ENCODE measurements at places on chromosomes 16 and 17.
A peak's percentile ranks its signal among the peaks of the same experiment; 100 is the strongest.

DNA sequence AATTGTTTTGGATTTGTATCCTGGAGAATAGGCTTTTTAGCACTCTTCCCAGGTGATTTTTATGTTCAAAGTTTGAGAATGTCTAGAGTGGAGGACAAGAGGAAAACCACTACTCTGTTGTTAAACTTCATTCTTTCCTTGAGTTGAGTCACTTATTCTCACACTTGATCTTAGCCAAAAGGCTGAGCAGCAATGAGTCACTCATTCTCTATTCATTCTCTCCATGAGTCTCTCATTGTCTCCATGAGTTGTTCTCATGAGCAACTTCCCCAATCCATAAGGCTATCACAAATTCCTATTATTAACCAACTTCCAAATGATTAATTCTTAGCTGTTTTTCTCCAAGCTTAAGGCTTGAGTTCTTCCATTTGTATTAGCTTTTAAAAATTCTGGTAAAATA lies 1393.3 kb downstream of the CDH8 start:
- no peak for DNase-seq

GRCh38 chr17:2090210-2090641 lies 35.3 kb downstream of the HIC1 start:
- no peak for DNase-seq

- no peak for DNase-seq
Measured at GRCh38 chr16:10741844-10742243, 1.8 kb upstream of the NUBP1 start.

DNA sequence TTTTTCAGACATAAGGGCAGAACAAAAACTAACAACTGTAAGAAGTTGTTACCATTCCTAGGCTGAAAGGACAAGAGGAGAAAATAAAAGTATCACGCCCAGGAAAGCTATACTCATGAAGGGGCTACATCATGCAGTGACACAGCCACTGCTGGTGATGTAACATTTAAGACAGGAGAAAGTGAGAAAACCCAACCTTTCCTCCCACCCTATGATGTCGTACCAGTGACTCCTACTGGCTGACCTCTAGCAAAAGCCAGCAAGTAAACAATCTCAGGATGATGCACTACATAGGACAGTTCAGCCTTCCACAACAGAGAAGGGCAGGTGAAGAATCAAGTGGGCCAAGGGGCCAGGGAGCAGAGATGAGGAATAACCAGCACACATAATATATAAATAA lies 14.0 kb upstream of the OR1E2 start:
- peak; percentile 2 for DNase-seq

GRCh38 chr16:72928090-72928981 lies 119.6 kb downstream of the ZFHX3 start:
- no peak for DNase-seq

GRCh38 chr16:6204945-6205344 lies 1107.3 kb upstream of the EEF2KMT start:
- no peak for DNase-seq

- DNase-seq, result no peak
Measured at GRCh38 chr16:35365675-35366074, 1906.3 kb downstream of the TP53TG3F start.

- peak; percentile 44 for DNase-seq
Measured at GRCh38 chr17:45234641-45235415, 13.1 kb downstream of the FMNL1 start.

DNA sequence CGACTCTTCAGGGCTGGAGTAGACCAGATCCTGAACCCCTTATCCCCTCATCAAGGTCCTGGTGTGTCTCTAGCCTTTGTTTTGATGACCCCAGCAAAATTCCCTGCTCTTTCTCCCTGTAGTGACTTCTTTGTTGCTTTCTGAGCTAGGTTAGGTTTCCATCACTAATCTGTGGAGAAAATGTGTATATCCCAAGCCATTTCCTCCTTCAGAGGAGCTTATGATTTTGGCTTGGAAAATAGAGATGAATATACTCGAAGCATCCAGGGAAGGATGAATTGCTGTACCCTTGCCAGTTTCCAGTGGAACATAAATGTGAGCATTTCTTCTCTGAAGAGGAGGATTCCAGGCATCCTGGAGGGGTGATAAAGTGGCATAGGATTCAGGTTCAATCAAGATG lies 55.8 kb downstream of the KSR1 start:
- no peak for DNase-seq

GRCh38 chr17:47120521-47121095 lies 68.5 kb downstream of the CDC27 start:
- DNase-seq, result no peak

DNA sequence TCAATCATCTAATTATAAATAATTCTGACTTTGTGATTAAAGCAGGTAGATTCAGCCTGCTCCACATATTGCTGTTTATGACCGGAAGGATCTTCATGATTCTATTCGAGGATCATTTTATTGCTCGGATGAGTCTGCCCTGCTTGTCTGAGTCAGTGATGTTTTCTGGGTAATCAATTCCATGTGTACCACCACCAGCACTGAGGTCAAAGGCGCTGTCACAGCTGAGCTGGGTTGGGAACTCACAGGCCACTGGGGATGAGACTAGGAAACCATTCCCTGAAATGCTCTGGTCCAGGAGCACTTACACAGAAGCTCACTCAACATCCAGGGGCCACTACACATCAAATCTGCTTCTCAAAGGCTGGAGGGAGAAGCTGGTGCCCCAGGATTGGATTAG lies 30.4 kb upstream of the ERN1 start:
- DNase-seq, result no peak

DNA sequence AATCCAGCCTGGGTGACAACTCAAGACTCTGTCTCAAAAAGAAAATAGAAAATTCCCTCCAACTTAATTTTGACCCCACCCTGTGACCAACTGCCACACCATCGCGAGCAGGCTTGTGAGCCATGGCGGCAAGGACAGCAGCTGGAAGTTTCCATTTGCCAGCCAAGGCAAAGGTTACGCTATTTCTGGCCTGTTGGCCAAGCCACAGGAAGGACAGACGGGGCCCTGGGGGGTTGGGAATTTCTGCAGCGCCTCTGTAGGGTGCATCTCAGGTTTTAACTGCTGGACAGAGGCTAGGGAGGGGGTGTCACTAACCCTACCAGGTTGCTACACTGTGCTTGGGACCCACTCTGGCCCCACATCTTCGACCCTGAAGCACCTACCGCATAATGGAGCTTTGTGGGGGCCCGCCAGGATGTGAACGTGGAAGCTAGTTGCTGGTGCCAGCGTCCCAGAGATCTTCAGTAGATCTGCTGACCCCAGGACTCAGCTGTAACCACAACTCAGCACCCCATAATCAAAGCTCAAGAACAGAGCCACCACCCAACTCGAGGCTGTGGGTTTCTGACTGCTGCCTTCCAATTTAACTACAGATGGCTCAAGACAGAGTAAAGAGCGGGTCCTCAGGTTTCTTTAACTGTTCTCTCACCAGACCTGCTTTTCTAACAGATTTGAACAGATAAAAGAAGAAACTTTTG lies 10.9 kb downstream of the KIFC3 start:
- no peak for DNase-seq

GRCh38 chr16:27729516-27730304 lies 179.8 kb downstream of the KATNIP start:
- no peak for DNase-seq

GRCh38 chr17:58233543-58233942 lies 4.8 kb upstream of the LPO start:
- DNase-seq, result no peak

- no peak for DNase-seq
Measured at GRCh38 chr16:17027488-17028129, 443.2 kb downstream of the XYLT1 start.

- DNase-seq, result no peak
Measured at GRCh38 chr16:88516601-88517061, 53.6 kb upstream of the ZC3H18 start.

DNA sequence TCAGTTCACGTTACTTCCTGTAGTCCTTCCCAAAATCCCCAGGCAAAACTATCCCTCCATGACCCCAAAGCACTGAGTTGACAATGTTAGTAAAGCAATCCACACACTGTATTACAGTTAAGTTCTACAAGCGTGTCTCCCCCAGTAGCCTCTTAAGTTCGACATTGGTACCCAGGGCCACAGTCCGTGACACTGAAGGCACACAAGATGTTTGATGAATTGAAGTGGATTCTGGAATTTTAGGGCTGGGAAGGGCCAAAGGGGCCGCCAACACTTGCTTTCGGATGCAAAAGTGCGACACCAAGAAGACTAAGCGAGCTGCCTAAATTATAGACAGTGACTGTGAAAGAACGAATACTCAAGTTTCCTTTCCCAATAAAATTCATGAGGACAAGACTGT lies 1.5 kb downstream of the VPS35 start:
- no peak for DNase-seq

GRCh38 chr17:19408346-19408710 lies 2.7 kb upstream of the RNF112 start:
- no peak for DNase-seq

- DNase-seq, result no peak
Measured at GRCh38 chr16:57301126-57301817, 16.8 kb upstream of the PLLP start.

GRCh38 chr17:40251576-40251975 lies 32.5 kb downstream of the WIPF2 start:
- DNase-seq, result peak; percentile 55

GRCh38 chr16:67336116-67336515 lies 9.5 kb downstream of the LRRC36 start:
- DNase-seq, result no peak

- no peak for DNase-seq
Measured at GRCh38 chr17:59634632-59635541, 15.2 kb downstream of the CLTC start.

GRCh38 chr17:17890773-17891759 lies 54.3 kb upstream of the SREBF1 start:
- peak; percentile 76 for DNase-seq

- DNase-seq, result no peak
Measured at GRCh38 chr16:27414788-27415431, 12.9 kb downstream of the IL21R start.

DNA sequence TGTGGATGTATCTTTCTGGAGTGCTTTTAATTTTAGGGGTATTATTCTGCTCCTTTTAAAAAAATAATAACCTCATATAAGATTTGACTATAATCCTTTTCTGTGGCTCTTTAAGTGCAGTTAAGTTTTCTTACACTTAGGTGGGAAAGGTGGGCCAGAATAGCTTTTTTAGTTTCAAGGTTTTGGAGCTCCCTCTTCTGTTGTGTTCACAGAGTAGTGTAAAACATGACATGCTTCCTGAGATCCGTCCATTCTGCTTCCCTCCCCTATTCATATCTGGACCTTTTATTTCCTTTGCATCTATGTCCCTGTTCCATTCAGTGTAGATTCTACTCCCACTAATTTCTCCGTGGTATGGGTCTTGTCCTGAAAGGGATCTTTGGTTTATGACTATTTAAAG lies 12.8 kb downstream of the LRRC36 start:
- peak; percentile 70 for DNase-seq

- no peak for DNase-seq
Measured at GRCh38 chr17:58320163-58320558, 8.4 kb downstream of the TSPOAP1 start.

DNA sequence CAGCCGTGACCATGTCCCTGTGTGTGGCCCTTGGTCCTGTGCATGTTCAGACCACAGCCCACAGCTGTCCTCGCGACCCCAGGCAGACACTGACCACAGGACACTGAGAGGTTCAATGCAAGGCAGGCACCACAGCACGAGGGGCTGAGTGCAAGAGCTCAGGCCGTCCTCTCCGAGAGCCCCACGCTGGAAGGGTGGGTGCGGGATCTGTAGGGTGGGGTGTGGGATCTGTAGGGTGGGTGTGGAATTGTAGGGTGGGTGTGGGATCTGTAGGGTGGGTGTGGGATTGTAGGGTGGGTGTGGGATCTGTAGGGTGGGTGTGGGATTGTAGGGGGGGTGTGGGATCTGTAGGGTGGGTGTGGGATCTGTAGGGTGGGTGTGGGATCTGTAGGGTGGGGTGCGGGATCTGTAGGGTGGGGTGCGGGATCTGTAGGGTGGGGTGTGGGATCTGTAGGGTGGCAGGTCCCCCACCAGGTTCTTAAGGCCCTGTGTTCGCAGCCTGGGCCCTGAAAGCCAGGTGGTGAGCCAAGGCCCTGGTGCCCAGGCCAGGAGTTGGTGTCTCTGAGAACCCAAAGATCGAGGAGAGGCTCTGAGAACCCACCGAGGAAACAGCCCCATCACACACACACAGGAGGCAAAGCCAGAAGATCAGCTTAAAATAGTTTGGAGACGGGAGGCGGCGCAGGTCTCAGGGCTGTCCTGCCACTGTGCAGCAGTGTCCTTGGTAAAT lies 48.2 kb downstream of the METRNL start:
- DNase-seq, result no peak

DNA sequence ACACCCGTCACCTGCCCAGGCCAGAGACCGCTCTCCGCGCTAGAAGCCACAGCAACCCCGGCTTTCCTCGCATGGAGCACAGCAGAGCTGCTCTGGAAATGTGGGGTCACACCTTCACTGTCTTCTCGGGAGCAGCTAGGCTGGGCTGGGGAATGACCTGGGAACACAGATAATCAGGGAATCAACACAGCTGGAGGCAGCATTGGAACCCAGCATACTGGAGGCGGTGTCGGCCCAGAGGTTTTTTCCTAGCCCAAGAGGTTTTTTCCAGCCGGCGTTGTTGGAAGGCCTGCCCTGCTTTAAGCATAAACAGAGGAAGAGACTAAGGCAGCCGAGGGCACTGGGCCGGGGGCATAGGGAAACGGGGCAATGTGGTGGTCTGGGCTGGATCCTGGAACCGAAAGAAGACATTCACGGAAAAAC lies 791 bp upstream of the PLD6 start:
- no peak for DNase-seq

- DNase-seq, result no peak
Measured at GRCh38 chr16:68486502-68487202, 38.3 kb upstream of the SMPD3 start.

GRCh38 chr17:15498107-15498506 lies 30.7 kb upstream of the CDRT4 start:
- peak; percentile 27 for DNase-seq

DNA sequence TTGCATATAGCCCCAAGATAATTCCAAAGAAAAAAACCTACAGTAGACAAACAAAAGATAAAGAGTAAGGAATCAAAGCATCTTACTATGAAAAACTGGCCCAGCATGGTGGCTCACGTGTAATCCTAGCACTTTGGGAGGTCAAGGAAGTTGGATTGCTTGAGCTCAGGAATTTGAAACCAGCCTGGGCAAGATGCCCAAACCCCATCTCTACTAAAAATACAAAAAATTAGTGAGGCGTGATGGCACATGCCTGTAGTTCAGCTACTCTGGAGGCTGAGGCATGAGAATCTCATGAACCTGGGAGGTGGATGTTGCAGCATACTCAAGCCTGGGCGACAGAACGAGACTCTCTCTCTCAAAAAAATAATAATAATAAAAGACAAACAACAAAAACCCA lies 764.7 kb upstream of the KIF2B start:
- DNase-seq, result peak; percentile 82

GRCh38 chr17:69404399-69404798 lies 10.1 kb upstream of the MAP2K6 start:
- no peak for DNase-seq

GRCh38 chr16:1014771-1015495 lies 33.4 kb downstream of the SOX8 start:
- DNase-seq, result no peak

Data from ACHN (cell line).